Psoas muscle (tissue), 8 donors: ENCODE measurements at places on chromosomes 11 and 22. TPM values are rescaled to one million over a fixed set of nuclear protein-coding genes. Genes with fewer than 3 reads are reported as not detected.

- no peak overlapping the region for H3K27ac ChIP-seq
- no peak for DNase-seq
- no peak overlapping the region for H3K4me3 ChIP-seq
- H3K4me1 ChIP-seq, result no peaks in the 10 kb centered on the region
- H3K27me3 ChIP-seq, result no peaks in the 10 kb centered on the region
These were observed 2.4 kb upstream of the SPDYC start for GRCh38 chr11:65167656-65168055.

DNA sequence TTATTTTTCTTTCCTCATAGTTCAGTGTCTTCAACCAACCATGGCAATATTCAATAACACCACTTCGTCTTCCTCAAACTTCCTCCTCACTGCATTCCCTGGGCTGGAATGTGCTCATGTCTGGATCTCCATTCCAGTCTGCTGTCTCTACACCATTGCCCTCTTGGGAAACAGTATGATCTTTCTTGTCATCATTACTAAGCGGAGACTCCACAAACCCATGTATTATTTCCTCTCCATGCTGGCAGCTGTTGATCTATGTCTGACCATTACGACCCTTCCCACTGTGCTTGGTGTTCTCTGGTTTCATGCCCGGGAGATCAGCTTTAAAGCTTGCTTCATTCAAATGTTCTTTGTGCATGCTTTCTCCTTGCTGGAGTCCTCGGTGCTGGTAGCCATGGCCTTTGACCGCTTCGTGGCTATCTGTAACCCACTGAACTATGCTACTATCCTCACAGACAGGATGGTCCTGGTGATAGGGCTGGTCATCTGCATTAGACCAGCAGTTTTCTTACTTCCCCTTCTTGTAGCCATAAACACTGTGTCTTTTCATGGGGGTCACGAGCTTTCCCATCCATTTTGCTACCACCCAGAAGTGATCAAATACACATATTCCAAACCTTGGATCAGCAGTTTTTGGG lies at the start of gene OR51T1:
Gene OR51T1 (plus strand): TSS at position 41 of the 641 bp plus-strand sequence. CDS start 0 bp downstream, at position 41.
- no peak within 1 kb of the TSS for H3K27ac ChIP-seq
- H3K36me3 ChIP-seq, result no peaks in the 10 kb centered on the region
- no peaks in the 10 kb centered on the region for H3K27me3 ChIP-seq
- no peak within 1 kb of the TSS for H3K4me3 ChIP-seq

DNA sequence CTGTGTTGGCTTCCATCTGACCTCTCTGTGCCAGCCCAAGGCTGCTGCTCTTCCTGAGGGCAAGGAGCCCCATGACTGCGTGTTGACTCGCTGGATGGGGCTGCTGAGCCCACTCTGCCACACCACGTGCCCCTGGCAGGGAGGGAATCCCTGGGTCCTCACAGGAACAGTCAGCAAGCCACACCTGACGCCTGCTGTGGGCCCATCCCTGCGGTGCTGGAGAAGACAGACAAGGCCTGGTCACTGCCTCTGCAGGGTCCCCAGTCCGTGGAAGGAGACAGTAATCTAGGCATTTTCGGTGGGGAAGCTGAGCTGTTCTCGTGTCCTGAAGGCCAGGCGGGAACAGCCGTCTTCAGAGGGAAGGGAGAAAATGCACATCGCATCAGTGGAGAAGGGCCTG lies 10.6 kb upstream of the PPP6R3 start:
- peaks cover 21% of the 10 kb centered on the region for H3K36me3 ChIP-seq
- no peak overlapping the region for H3K27ac ChIP-seq
- no peaks in the 10 kb centered on the region for H3K27me3 ChIP-seq
- DNase-seq, result no peak
- H3K4me3 ChIP-seq, result no peak overlapping the region

GRCh38 chr11:84747871-84748270 lies 879.3 kb downstream of the DLG2 start:
- no peak overlapping the region for H3K4me3 ChIP-seq
- no peak overlapping the region for H3K27ac ChIP-seq
- H3K36me3 ChIP-seq, result no peaks in the 10 kb centered on the region
- no peaks in the 10 kb centered on the region for H3K4me1 ChIP-seq

Gene ANO9
- 0.46 TPM for total RNA-seq

Gene FGF4
- not detected for total RNA-seq
